T1000 (cell line): ENCODE measurements at places on chromosomes 2 and 18.

DNA sequence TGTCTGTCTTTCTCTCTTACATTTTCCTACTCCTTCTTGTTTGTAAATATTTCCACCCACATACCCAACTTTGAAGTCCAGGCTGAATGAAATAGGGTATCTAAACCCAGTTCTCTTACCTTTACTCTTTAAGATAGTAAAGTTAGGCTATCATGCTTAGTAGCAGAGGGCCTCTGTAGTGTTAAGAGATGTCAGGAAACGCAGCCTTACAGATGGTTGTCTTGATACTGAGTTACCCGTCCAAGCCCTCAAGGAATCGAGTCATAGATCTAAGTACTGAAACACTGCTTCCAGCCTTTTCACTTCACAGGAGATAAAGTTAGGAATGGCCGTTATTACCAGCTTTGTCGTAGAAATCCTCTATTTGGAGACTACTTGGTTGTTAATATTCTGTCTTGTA lies 24.3 kb downstream of the MRPS9 start:
- DNase-seq: no peak

DNA sequence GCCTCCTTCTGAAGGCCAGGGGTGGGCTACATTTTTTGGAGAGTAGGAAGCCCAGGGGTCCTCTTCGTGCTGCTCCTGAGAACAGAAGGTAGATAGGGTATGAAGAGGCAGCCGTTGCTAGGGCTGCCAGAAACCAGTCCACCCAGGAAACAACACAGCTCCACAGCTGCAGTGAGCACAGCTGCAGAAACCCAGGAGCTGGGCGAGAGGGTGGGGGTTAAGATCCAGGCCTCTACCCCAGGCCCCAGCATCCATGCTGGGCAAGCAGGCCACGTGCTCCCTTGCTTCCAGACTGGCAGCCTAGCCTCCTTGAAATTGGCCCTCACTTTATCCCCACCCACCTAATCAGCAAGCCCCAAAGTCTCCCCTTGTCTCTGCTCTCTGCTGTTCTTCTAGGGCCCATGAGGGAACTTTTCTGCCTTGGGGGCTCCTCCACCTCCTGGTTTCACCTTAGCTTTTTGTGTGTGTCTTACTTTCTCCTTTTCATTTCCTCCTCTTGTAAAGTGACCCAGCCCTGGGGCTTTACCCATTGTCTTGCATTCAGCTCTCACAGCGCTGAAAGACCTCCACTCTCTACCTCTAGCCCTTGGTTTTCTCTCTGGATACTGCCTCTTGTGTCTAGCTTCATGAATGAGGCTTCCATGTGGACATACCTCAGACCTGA lies 30.7 kb downstream of the STON1 start:
- no peak for DNase-seq

GRCh38 chr2:206245265-206245672 lies 29.2 kb upstream of the ZDBF2 start:
- DNase-seq: no peak

DNA sequence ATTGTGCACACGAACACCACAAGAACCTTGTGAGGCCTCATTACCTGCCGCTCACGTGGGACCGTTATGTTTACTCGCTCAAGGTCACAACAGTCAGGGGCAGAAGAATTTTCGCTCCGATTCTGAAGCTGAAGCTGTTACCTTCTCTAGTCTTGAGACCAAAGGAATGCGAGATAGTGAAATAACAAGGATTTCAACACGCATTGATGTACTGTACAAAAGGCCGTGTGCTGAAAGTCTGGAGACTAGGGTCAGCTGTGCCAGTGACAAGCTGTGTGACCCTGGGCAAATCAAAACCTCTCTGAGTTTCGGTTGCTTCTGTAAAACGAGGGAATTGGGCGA lies 583 bp downstream of the NEMP2 start:
- DNase-seq: no peak

- peak; percentile 83 for DNase-seq
Measured at GRCh38 chr2:132438691-132439090, 22.1 kb downstream of the GPR39 start.
